ENCODE measurements at places on chromosomes 6 and 20. TPM values are rescaled to one million over a fixed set of nuclear protein-coding genes. Genes with fewer than 3 reads are reported as not detected.

DNAH8 gene
- not detected for total RNA-seq

- peak; percentile 10 for DNase-seq
Measured at GRCh38 chr6:16432075-16433032, 194.0 kb downstream of the GMPR start.

CLPSL2 gene
- total RNA-seq: not detected

SLC12A5 gene
- not detected for total RNA-seq

- no peak for DNase-seq
Measured at GRCh38 chr6:155828989-155829388, 373.4 kb upstream of the NOX3 start.

- no peak for DNase-seq
Measured at GRCh38 chr6:51323056-51323455, 504.4 kb downstream of the TFAP2B start.

DNA sequence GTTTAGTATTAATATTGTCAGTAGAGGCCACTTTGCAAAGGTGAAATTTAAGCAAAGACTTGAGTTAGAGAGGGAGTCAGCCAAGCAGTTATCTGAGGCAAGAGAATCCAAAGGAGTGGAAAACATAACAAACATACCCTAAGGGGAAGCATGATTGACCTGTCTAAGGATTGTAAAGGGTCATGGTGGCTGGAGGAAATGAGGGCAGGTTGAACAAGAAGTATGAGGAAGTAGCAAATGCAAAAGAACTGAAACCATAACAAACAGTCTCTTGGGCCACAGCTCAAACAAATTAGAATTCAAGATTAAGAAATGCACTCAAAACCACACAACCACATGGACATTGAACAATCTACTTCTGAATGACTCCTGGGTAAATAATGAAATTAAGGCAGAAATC lies 103.2 kb downstream of the FBXO5 start:
- no peak for DNase-seq

GCNT2 gene
- total RNA-seq: 5.7 TPM

GRCh38 chr20:22966787-22967464 lies 68.2 kb upstream of the SSTR4 start:
- no peak for DNase-seq

DNA sequence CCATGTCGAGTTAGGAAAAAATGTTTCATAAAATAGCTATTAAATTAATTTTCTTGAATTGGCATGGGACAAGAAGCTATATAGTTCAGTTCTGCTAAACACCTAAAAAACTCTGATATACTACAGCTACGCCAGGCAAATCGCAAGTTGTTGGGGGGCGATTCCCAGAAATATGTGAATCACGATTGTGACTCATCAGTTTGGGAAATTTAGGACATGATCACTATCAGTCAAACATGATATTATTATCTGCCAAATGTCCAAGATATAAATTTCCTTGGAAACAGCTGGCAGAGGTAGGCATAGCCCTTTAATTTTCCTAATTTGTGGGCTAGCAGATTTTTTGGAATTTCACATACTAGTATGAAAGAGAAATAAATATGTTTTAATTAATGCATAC lies 123.6 kb downstream of the ATXN1 start:
- no peak for DNase-seq

- peak; percentile 94 for DNase-seq
Measured at GRCh38 chr20:41177636-41178035, 40.3 kb downstream of the PLCG1 start.

DNA sequence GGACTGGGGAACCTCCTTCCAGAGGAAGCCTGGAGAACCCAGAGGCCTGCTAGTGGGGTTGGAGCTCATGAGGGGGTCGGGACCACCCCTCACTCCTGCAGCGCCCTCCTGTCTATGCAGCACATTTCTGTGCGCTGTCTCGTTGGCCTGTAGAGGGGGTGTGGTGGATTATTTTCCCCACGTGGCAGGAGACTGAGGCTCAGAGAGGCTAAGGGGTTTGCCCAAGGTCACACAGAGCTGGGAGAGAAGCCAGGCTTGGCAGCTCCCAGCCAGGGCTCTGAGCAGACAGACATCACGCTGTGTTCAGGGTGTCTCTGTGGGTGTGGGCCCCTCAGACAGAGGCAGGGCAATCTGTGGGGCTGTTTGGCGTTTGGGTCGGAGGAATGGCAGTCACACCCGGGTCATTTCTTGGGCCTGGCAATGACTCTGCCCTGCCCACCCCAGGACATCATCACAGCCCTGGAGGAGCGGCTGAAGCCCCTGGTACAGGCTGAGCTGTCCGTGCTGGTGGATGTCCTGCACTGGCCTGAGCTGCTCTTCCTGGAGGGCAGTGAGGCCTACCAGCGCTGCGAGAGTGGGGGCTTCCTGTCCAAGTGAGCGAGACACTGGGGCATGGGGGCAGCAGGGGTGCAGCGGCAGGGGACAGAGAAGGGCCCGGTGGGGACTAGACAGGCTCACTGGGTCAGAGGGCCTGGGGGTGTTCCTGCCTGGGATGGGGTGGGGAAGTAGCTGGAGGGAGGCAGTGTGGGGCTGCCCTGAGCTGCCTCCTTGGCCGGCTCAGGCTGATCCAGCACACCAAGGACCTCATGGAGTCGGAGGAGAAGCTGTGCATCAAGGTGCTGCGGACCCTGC lies 27.7 kb downstream of the UQCC2 start:
- no peak for DNase-seq

GRCh38 chr6:12051861-12052368 lies 39.8 kb downstream of the HIVEP1 start:
- DNase-seq: no peak

DNA sequence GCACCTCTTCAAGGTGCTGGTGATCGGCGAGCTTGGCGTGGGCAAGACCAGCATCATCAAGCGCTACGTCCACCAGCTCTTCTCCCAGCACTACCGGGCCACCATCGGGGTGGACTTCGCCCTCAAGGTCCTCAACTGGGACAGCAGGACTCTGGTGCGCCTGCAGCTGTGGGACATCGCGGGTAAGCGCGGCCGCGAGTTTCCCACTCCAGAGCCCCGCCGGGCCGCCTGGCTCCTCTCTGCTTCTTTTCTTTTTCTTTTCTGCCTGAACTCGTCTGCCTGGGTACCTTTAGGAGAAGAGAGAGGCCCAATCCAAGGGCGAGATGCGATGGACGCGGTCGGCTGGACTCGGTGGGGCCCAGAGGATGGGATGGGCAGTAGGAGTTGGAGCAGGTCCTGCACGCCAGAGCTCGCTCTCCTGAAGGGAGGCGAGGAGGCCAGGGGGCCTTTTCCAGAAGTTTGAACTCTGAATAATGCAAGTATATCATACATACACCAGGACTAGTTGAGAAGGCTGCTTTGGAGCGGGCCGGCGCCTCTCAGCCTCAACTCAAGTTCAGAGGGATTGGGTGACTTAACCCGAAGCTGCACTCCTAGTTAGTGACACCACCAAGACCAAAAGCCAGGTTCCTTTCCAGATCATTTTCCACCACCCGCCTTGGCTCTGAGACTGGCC lies 445 bp downstream of the RAB32 start:
- peak; percentile 36 for DNase-seq

GRCh38 chr20:31835977-31836852 lies 9.2 kb downstream of the FOXS1 start:
- DNase-seq: peak; percentile 86

- no peak for DNase-seq
Measured at GRCh38 chr6:161048641-161049040, 57.1 kb downstream of the MAP3K4 start.

ASIP gene
- not detected for total RNA-seq

- no peak for DNase-seq
Measured at GRCh38 chr20:48236000-48236970, 451.0 kb upstream of the SULF2 start.

- DNase-seq: no peak
Measured at GRCh38 chr6:81864124-81864523, 111.6 kb upstream of the TENT5A start.

- peak; percentile 92 for DNase-seq
Measured at GRCh38 chr6:80607811-80608391, 501.4 kb downstream of the BCKDHB start.

CGA gene
- total RNA-seq: 1.5 TPM

DNA sequence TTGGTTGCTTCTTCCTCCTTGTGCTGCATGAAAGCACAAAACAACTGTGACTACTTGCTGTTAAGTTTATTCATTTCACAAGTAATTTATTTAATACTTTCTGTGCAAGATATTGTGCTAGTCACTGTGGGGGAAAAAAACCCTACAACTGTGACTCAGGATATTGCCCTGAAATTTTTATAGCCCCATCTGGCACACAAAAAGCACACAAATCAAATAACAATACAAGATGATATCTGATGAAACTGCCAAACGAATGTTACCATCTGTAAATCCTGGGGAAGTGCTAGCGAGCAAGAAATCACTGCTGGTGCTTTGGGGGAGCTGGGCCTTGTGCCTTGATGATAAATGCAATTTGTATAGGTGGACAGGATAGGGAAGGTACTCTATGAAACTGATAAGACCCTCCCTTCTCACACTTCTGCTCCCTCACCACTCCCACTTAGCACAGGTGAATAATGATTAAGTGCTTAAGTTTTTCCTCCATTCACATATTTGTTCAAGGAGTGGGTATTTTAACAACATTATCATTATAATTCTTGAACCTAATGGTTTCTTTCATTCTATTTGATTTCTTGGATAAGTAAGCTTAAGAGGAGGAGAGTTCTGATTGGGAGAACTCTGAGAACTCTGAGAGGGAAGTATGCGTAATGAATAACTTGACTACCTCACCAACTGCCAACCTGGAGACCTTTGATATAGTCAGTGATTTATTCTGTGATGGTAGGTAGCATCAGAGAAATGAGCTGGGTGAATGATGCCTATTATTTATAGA lies 115.3 kb downstream of the RTN4IP1 start:
- DNase-seq: no peak

DNA sequence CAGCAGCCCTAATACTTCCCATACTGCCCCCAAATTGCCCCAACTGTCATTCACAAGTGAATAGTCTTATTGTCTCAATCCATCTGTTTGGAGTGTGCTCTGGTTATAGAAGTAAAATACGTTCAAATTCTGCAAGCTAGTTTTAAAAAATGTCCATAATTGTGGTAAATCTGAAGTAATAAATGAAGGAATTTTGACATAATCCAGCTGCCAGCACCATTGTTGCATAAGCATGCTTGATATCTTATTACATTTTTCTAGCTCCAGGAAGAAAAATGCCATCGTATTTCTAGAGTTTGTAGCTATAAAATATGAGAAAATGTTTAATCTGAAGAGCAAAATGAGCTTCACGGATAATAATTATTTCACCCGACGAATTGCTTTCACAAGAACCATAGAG lies 664.7 kb downstream of the RFPL4B start:
- DNase-seq: no peak

PARD6B gene
- total RNA-seq: 0.59 TPM

STX16 gene
- 52.5 TPM for total RNA-seq

- no peak for DNase-seq
Measured at GRCh38 chr6:13272131-13273046, 55.9 kb downstream of the TBC1D7 start.

- no peak for DNase-seq
Measured at GRCh38 chr20:48571949-48572847, 255.6 kb downstream of the PREX1 start.

TRAPPC3L gene
- 0.18 TPM for total RNA-seq

GRCh38 chr6:108875161-108875555 lies 26.9 kb downstream of the ARMC2 start:
- DNase-seq: no peak

- no peak for DNase-seq
Measured at GRCh38 chr20:50418890-50419642, 91.1 kb upstream of the PTPN1 start.

FAM209B gene
- not detected for total RNA-seq

PLCG1 gene
- total RNA-seq: 56.4 TPM

DNA sequence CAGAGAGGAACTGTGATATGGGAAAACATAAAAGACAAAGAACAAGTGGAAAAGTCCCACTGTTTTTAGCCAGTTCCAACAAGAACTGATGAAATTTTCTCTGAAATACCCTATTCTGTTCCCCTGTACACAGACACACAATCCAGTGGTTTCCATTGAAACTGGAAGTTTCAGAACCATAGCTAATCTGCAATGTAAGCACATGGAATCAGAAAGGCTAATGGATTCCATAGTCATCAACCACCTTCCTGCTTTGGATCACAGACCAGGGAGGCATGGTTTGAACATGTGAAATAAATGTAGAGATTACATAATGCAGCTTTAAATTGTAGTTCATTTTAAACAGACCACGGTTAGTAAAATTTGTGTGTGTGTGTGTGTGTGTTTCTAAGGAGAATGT lies 242.1 kb downstream of the GJA1 start:
- no peak for DNase-seq

BPIFA1 gene
- total RNA-seq: not detected

- DNase-seq: no peak
Measured at GRCh38 chr6:28945349-28945748, 21.6 kb upstream of the TRIM27 start.

DNA sequence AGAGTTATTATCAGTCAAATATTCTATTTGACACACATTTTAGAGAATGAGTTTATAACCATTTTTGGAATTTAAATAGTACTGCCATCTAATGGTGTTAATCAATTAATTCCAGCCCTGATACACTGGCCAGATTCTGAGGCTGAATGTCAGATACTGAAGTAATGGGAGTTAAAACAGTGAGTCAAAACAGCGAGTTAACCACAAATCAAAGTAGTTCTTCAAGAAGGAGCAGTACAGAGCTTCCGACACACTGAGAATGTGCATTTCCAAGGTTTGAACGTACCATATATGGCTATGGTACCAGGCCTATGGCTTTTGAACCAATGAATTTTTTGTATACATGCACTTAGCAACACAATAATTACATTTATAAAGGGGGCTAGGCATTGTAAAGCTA lies 11.3 kb upstream of the CEP43 start:
- no peak for DNase-seq

ADGRF4 gene
- not detected for total RNA-seq

Measured in HFFc6 (cell line).